Adrenal gland (tissue), 19 donors: ENCODE measurements at places on chromosomes 11 and 22. TPM values are rescaled to one million over a fixed set of nuclear protein-coding genes. Genes with fewer than 3 reads are reported as not detected.

APOA4 gene
- polyA plus RNA-seq = 0.17 TPM

CEP164 gene
- 14.5 TPM for polyA plus RNA-seq

PATE2 gene
- not detected for polyA plus RNA-seq

GSTT2B gene
- polyA plus RNA-seq = 51.2 TPM

TCP11L1 gene
- polyA plus RNA-seq = 3.0 TPM

P2RY6 gene
- 0.97 TPM for polyA plus RNA-seq

TPP1 gene
- 84.2 TPM for polyA plus RNA-seq
